Naive B cell (primary cell): ENCODE measurements at places on chromosomes 7 and 10.

DNA sequence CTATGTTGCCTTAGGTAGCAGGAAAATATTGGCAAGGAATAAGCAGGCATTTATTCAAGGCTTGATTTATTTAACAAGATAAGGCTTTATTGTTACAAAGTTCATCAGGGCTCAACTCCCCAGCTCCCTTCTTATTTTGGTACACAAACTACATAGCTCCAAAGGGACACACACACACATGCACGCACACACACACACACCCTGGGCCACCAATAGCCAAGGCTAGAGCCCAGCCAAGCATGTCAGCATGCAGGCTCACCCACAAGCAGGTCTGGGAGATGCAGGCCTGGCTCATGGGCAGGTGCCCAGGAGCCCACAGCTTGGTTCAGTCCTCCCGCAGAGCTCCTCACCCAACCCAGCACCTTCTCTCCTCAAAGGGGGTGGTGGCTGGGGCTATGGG, 23.4 kb downstream of the LEP start:
- no peaks in the 10 kb centered on the region for H3K36me3 ChIP-seq
- no peak overlapping the region for H3K4me3 ChIP-seq
- no peak overlapping the region for H3K27ac ChIP-seq
- H3K4me1 ChIP-seq = no peaks in the 10 kb centered on the region

GRCh38 chr10:12196531-12197211, 683 bp downstream of the CDC123 start:
- H3K4me3 ChIP-seq = peak overlapping the region; percentile 97
- no peaks in the 10 kb centered on the region for H3K27me3 ChIP-seq
- peaks cover 36% of the 10 kb centered on the region for H3K4me1 ChIP-seq
- peaks cover 4% of the 10 kb centered on the region for H3K36me3 ChIP-seq
- DNase-seq = no peak

DNA sequence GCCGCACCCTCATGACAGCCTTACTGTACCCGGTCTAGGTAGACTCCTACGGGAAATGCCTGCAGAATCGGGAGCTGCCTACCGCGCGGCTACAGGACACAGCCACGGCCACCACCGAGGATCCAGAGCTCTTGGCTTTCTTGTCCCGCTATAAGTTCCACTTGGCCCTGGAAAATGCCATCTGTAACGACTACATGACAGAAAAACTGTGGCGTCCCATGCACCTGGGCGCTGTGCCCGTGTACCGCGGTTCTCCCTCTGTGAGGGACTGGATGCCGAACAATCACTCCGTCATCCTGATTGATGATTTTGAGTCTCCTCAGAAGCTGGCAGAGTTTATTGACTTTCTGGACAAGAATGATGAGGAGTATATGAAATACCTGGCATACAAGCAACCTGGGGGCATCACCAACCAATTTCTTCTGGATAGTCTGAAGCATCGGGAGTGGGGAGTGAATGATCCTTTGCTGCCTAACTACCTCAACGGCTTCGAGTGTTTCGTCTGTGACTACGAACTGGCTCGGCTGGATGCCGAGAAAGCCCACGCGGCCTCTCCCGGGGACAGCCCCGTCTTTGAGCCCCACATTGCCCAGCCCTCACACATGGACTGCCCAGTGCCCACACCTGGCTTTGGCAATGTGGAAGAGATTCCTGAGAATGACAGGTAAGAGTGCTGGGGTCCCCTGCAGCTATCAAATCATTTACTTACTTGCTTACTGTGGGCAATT, 8.5 kb upstream of the CHCHD1 start:
- no peak for DNase-seq
- H3K27ac ChIP-seq = peak overlapping the region; percentile 89
- H3K36me3 ChIP-seq = no peaks in the 10 kb centered on the region
- H3K4me1 ChIP-seq = peaks cover 38% of the 10 kb centered on the region
- no peaks in the 10 kb centered on the region for H3K27me3 ChIP-seq
- peak overlapping the region; percentile 94 for H3K4me3 ChIP-seq

GRCh38 chr7:129347330-129347729, 86.9 kb upstream of the STRIP2 start:
- no peaks in the 10 kb centered on the region for H3K36me3 ChIP-seq
- no peak overlapping the region for H3K27ac ChIP-seq
- no peak for DNase-seq

DNA sequence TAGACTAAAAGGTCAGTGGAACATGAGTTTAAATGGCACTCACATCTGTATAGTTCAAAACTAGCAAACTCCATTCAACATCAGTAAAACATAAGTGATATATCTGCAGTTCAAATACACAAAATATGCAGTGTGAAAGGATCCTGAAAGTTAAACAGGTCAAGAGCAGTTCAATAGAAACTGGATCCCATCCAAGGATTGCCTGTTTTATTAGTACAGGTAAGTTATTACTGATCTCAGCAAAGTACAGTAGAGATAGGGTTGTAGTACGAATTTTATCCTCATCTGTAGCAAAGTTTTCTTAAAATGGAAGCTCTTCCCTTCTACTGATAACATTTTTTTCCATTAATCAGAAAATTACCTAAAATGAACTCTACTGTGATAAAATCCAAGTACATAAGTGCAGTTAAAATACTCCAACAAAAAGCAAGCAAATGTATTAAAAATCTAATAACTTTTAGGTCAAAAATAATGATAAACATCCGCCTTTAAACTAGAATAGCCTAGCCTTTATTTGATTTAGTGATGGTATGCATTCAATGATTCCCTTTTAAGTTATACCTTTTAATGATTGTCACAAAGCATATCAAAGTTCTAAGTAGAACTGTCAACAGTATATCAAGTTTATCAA, 2.2 kb downstream of the ZNF800 start:
- H3K4me1 ChIP-seq = peaks cover 59% of the 10 kb centered on the region
- DNase-seq = no peak
- peak overlapping the region; percentile 19 for H3K4me3 ChIP-seq
- no peak overlapping the region for H3K27ac ChIP-seq

DNA sequence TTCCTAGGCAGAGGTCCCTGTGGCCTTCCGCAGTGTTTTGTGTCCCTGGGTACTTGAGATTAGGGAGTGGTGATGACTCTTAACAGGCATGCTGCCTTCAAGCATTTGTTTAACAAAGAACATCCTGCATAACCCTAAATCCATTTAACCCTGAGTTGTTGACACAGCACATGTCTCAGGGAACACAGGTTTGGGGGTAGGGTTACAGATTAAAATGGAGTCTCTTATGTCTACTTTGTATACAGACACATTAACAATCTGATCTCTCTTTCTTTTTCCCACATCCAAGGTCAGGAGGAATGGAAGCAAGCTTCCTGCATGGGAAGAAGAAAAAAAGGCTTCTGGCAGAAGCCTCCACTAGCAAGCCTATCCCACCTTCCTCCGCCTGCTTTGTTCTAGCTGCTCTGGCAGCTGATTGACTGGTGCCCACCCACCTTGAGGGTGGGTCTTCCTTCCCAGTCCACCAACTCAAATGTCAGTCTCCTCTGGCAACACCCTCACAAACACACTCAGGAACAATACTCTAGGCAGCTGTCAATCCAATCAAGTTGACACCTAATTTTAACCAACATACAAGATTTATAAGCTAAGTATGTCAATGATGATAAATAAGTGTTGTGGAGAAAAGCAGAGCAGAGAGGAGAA, 176.5 kb upstream of the CCZ1B start:
- H3K36me3 ChIP-seq = peaks cover 19% of the 10 kb centered on the region
- peaks cover 19% of the 10 kb centered on the region for H3K27me3 ChIP-seq
- no peak overlapping the region for H3K27ac ChIP-seq
- no peaks in the 10 kb centered on the region for H3K4me1 ChIP-seq
- H3K4me3 ChIP-seq = no peak overlapping the region

- peaks cover 89% of the 10 kb centered on the region for H3K4me1 ChIP-seq
- H3K4me3 ChIP-seq = peak overlapping the region; percentile 23
- peak overlapping the region; percentile 62 for H3K27ac ChIP-seq
- H3K27me3 ChIP-seq = no peaks in the 10 kb centered on the region
- H3K36me3 ChIP-seq = peaks cover 6% of the 10 kb centered on the region
- no peak for DNase-seq
These were observed 19.6 kb downstream of the ABI1 start for GRCh38 chr10:26840938-26841732.

DNA sequence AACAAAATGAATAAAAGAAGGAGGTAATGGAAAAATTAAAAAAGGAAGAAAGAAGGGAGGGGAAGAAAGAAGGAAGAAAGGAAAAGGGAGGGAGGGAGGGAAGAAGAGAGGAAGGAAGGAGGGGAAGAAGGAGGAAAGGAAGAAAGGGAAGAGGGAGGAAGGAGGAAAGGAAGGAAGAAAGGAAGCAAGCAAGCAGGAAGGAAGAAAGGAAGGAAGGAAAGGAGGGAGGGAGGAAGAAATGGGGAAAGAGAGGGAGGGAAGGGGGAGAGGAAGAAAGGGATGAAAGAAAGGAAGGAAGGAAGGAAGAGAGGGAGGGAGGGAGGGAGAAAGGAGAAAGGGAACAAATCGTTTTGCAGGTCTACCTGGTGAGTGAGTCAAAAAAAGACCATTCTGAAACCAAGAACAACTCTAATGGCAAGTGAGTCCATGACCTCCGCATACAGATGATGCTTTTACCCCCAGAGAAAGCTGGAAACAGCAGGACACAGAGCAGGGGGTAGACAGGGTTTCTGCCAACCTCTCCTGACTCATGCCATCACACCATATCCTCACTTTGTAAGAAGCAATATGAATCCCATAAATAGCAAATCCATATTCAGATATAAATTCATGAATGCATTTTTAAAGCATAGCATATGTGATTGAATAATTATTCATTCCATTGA, 1112.9 kb upstream of the AUTS2 start:
- no peak overlapping the region for H3K4me3 ChIP-seq
- H3K4me1 ChIP-seq = no peaks in the 10 kb centered on the region
- H3K27me3 ChIP-seq = no peaks in the 10 kb centered on the region
- no peak for DNase-seq
- no peak overlapping the region for H3K27ac ChIP-seq
- H3K36me3 ChIP-seq = no peaks in the 10 kb centered on the region

- H3K4me1 ChIP-seq = peaks cover 50% of the 10 kb centered on the region
- H3K27me3 ChIP-seq = no peaks in the 10 kb centered on the region
- DNase-seq = no peak
- no peaks in the 10 kb centered on the region for H3K36me3 ChIP-seq
- H3K27ac ChIP-seq = peak overlapping the region; percentile 23
- peak overlapping the region; percentile 97 for H3K4me3 ChIP-seq
These were observed 2.3 kb downstream of the DMTF1 start for GRCh38 chr7:87154569-87154968.

DNA sequence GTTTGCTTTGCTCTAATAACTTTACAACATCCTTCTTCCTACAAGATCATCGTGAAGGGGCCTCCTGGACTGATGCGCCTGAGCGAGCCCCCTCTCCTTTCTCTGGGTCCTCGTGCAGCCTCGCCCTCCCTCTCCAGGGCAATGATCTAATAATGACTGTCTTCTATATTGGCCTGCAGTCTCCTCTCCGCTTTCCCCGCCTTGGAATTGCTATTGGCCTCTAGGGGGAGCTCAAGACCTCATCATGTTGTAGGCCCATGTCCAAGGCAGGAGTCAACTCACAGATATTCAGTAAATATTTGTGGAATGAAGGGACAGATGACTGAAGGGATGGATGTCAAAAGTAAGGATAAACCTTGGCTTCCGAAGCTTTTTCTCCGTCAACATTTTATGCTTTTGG, 1180.3 kb downstream of the TYW1 start:
- H3K36me3 ChIP-seq = no peaks in the 10 kb centered on the region
- no peaks in the 10 kb centered on the region for H3K27me3 ChIP-seq
- H3K27ac ChIP-seq = no peak overlapping the region
- no peak overlapping the region for H3K4me3 ChIP-seq
- no peaks in the 10 kb centered on the region for H3K4me1 ChIP-seq
- peak; percentile 9 for DNase-seq

DNA sequence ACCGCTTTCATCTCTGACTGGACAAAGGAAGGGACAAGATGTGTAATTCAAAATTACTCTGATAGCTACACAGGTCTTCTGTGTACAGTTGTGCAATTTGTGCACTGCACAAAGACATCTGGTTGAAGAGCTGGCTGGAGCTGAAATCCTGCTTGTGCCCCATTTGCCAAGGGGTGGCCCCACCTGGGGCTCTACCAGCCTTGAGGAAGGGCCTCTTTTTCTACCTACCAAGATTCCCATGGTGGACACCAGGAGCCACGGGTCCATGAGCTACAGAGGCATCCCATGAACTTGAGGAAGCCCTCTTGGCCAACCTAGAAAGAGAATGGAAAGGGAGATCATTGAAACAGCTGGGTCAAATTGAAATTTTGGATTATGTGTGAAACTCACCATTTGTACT, 43.2 kb downstream of the HHEX start:
- no peak for DNase-seq
- H3K4me3 ChIP-seq = no peak overlapping the region
- peaks cover 50% of the 10 kb centered on the region for H3K4me1 ChIP-seq
- no peak overlapping the region for H3K27ac ChIP-seq
- H3K27me3 ChIP-seq = no peaks in the 10 kb centered on the region

DNA sequence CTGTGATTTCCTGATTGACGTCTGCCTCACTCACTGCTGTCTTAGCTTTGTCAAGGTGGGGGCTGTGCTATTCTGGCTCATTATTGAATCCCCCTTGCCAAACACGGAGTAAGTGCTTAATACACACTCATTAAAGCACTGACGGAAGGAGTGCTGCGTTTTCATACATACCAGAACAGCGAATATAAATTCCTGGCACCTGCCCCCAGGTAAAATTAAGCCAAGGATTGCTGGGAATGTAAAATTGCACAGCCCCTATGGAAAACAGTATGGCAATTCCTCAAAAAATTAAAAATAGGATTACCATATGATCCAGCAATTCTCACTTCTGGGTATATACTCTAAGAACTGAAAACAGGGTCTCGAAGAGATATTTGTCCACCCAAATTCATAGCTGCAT, 6.6 kb downstream of the KLRG2 start:
- no peak overlapping the region for H3K27ac ChIP-seq
- H3K36me3 ChIP-seq = peaks cover 8% of the 10 kb centered on the region
- H3K4me3 ChIP-seq = no peak overlapping the region
- no peaks in the 10 kb centered on the region for H3K4me1 ChIP-seq
- peaks cover 2% of the 10 kb centered on the region for H3K27me3 ChIP-seq
- DNase-seq = no peak

- H3K36me3 ChIP-seq = no peaks in the 10 kb centered on the region
- no peak within 1 kb of the TSS for H3K4me3 ChIP-seq
- no peak for DNase-seq
- no peaks in the 10 kb centered on the region for H3K4me1 ChIP-seq
These were observed at the start of gene ABLIM1 for GRCh38 chr10:114658175-114658574. Gene ABLIM1, minus strand, starts transcription at chr10:114658275. Its CDS starts 75 bp downstream, at chr10:114658200.

DNA sequence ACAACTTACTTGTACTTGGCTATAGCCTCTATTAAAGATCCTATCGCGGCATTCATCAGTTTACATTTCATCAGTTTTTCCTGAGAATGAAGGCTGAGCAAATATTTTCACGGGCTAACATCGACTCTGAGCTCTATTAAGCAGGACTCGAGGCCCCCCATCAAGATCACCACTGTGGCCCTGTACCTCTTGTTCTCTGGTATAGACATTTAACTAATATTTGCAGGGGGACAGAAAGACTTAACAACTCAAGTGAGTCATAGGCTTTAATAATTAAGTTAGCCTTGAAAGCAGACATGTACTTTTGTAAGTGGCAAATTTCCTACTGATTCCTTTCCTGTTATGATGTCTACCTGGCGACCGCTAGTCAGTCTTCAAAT, 45.4 kb downstream of the DOCK4 start:
- H3K4me1 ChIP-seq = peaks cover 6% of the 10 kb centered on the region
- no peak for DNase-seq
- H3K36me3 ChIP-seq = no peaks in the 10 kb centered on the region
- H3K4me3 ChIP-seq = no peak overlapping the region
- H3K27ac ChIP-seq = no peak overlapping the region
